ENCODE measurements at places on chromosomes 5 and 9.

- no peak for DNase-seq
These were observed 407.9 kb upstream of the CYLC2 start for GRCh38 chr9:102587281-102587680.

- DNase-seq, result no peak
These were observed 11.2 kb downstream of the ROPN1L start for GRCh38 chr5:10452768-10453331.

DNA sequence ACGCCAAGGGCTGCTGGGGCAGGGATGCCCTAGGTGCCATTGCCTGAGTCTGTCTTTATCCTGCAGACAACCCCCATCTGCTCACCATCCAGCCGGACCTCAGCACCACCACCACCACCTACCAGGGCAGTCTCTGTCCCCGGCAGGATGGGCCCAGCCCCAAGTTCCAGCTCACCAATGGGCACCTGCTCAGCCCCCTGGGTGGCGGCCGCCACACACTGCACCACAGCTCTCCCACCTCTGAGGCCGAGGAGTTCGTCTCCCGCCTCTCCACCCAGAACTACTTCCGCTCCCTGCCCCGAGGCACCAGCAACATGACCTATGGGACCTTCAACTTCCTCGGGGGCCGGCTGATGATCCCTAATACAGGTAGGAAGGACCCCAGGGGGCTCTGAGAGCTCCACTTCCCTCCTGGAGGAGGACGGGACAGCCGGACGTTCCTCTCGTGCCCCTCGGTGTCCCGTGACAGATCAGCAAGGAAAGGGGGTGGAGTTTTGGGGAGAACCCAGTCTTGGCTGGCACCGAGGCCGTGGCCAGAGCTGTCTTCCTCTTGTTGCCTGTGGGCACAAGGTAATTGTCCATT is 24.9 kb downstream of the HK3 start:
- DNase-seq, result no peak

DNA sequence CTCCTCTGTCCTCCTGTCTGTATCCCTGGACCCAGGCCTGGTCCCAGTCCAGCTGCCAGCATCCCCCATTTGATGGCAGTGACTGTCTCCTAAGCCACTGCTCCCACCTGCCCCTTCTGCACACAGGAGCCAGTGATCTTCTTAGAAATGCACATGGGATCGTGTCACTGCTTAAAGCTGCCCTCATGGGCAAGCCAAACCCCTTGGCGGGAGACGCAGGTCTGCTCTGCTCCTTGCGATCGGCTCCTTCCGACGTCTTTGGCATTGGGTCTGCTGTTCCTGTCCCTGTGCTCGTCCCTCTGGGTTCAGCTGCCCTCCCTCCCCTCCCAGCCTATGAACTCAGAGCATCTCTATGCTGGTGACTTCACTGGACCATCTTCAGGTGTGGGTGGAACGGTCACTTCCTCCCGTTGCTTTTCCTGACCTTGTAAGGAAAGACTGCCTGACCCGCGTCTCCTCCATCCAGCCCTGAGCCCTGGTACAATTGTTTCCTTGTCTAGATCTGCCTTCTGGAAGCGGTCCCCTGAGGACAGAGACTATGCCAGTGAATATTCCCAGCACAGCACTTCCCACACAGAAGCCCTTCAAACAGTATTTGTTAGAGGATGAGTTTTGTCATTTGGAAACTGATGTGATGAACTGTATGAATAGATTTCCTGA is 116.5 kb downstream of the ZNF354C start:
- no peak for DNase-seq

DNA sequence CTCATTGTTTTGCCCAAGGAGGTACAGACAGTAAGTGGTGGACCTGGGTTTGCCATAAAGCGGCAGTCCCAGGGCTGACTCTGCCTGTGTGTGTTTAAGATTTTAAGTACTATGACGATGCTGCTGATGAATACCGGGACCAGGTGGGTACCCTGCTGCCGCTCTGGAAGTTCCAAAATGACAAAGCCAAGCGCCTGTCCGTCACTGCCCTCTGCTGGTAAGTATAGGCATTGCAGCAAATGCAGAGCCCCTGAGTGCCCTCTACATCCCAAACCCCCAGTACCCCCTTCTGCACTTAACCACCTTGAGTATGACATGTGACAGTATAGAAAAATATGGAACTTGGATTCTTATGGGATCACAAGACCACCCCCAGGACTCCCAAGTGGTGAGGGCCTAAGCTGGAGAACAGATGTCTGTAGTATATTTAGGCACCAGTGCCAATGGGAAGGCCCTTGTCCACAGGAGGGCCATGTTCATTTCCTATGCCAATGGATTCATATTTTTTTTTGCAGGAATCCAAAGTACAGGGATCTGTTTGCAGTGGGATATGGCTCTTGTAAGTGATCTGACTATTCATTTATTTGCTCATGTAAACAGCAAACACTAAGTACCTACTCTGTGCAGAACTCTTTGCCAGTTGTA is 22.0 kb downstream of the ENHO start:
- DNase-seq, result peak; percentile 93

- DNase-seq, result no peak
These were observed 23.1 kb upstream of the MED10 start for GRCh38 chr5:6401410-6401809.

DNA sequence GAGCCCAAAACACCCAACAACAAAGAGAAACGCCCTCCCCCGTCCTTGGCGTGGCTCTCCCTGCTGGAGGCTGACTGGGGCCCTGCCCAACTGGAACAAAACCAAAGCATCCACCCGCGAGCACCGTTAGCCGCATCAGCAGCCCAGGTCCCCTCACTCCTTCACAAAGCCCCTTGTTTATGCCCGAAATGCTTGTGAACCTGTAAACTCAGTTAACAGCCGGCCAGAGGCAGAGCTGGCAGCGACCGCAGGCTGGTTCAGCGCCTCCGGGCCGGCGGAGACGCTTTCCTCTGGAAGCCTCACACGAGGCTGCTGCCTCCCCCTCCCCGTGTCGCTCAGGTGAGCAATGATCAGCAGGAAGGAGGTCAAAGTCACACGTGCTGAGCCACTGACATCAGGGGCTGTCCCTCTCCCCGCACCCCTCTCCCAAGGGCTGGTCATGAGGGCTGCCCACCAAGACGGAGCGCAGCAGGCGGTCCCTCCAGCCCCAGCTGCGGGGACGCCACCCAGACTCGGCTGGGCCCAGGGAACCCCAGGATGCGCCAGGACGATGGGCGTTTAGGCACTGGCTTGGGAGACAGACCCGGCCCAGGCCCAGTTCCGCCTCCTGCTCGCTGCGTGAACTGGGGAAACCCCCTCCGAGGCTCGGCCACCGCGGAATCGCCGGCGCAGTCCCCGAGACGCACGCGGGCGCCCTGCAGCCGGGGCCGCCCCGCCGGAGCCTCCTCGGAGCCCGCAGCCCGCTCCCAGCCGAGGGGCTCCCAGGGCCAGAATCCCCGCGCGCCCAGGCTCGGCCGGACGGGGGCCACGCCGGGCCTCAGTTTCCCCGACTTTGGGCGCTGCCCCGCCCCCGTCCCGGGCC is 563 bp downstream of the SNAPC4 start:
- DNase-seq, result no peak

DNA sequence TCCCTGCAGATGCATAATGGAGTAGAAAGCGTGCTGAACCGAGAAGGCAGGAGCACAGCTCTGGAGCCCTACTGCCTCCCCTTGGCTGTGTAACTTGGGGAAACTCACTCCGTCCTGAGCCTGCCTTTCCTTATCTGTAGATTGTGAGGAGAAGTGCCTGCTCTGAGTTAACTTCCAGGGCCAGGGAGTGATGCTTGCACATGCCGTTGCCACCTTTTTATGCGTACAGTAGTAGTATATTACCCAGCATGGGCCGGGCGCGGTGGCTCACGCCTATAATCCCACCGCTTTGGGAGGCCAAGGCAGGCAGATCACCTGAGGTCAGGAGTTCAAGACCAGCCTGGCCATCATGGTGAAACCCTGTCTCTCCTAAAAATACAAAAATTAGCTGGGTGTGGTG is 87.1 kb downstream of the PDZD2 start:
- DNase-seq, result no peak

GRCh38 chr5:151132963-151133362 is 24.6 kb downstream of the ANXA6 start:
- no peak for DNase-seq

- DNase-seq, result peak; percentile 12
These were observed 166.0 kb downstream of the ROR2 start for GRCh38 chr9:91783876-91784672.

- DNase-seq, result no peak
These were observed 57.1 kb downstream of the PSD2 start for GRCh38 chr5:139852696-139853095.

GRCh38 chr9:82457891-82458290 is 469.3 kb downstream of the SPATA31D1 start:
- DNase-seq, result no peak

GRCh38 chr9:106376689-106377088 is 486.3 kb upstream of the ZNF462 start:
- no peak for DNase-seq

GRCh38 chr5:83844449-83845068 is 123.9 kb upstream of the HAPLN1 start:
- no peak for DNase-seq

- DNase-seq, result no peak
These were observed 75.6 kb downstream of the ZFAND5 start for GRCh38 chr9:72289401-72289800.

DNA sequence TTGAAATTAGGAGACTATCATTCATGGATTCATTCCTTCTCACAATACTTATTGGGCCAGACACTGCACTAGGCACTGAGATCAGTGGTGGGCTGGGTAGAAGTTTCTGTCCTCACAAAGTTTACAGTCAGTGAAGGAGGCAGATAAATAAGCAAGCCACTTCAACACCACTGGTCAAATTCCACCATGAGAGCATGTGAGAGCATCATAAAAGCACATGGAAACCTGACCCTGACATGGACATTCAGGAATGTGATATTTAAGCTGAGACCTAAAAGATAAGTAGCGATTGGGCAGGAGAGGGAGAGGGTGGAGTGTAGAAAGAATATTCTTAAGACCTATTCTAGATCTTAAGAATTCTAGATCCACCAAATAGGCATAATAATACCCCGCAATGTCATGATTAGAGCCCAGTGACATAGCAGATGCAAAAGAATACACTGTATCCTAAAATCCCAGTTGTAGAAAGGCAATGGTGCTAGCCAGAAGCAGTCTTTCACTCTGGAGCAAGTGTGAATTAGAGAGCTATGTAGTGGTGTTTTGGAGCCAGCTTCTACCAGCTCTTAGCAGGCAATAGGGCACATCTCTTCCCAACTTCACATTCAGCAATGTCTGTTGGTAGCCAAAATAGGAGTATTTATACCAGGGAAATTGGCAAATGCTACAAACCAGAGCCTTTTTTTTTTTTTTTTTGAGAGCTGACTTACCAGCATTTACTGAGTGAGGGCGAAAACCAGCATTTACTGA is 46.4 kb downstream of the SH3RF2 start:
- DNase-seq, result no peak

DNA sequence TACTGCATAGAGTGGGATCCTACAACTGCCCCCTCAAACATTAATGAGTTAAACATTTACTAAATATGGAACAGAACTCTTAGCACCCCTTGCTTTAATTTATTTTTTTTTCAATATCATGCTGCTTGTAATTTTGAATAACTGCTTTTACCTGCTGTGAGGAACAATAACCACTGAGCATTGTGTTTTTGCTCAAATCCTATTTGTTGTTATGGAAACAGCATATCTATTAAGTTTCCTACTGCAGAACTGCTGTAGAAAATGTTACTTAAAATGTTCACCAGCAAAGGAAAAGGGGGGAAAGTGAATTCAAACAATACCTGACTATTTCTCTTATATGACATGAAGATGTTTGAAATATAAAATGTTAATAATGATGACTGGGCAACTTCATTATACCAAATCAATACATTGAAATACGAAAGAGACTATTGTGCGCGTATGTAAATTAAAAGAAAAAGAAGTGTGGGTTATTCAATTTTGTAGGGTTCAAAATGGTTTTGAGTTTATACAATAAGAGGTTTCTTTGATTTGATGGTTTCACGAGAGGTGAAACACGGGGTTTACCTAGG is 1043.8 kb upstream of the NUDT12 start:
- no peak for DNase-seq

DNA sequence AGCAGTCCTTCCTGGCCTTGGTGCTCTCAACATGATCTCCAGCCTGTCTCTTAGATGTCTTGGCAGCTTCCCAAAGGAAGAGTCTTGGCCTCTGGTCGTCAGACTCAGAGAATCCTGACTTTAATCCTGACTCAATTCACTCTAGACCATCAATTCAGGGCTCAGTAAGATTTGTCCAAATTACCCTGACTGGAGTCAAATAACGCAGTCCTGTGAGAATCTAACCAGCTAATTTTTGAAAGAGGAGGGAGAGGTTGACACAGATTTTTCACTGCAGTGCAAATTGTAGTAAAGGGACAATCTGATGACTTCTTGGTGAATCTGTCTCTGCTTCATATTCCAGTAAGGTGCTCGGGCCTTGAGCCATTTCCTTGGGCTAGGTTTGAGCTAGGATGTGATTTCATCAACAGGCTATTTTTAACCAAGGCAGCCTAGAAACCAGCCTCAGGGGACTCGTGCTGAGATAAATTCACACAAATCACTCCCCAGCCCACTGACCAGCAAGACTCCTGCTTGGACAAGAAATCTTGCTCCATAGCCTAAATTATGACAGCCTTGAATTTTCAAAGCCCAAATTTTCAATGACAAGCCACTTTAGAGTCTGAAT is 257.4 kb downstream of the ENC1 start:
- DNase-seq, result no peak

DNA sequence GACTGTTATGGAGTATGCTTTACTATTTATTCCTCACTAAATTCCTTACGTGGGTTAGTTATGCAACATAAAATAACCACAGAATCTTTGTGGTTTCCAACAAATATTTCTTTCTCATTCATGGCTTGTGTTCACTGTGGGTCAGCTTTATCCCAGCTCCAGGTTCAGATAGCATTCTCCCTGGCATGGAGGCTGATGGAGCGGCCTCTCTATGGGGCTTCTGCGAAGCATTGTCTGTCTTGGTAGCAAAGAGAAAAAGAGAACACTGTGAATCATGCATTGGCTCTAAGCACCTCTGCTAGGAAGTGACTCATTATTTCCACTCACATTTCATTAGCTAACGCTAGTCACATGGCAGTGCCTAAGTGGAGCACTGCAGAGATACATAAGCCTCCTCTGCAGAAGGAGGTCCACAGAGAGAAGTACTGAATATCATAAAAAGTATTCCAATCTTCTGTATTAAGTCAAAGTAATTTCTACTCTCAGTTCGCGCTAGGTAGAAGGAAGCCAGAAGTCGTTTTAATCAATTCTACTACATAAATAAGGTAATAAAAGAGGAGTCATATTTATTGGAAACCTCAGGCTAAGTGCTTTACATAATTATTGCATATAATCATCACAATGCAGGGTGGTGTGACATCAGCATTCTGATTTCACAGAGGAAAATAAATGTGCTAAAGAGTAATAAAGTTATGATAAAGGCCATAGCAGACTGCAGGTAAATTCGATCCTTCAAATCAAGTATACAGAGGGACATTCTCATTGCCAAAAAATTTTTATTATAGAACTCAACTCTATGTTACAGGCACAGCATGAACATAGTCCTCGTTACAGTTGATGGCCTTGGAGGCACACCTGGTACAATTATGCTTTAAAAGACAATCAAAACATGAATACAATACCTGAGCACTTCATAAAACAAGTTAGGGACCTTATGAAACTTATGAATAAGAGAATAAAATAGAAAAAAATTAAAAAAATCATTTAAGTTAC is 531.1 kb downstream of the CETN3 start:
- no peak for DNase-seq

- DNase-seq, result no peak
These were observed 51.2 kb downstream of the USP20 start for GRCh38 chr9:129886226-129887174.
